Left renal pelvis (tissue), 4 donors: ENCODE measurements at places on chromosomes 4 and X. TPM values are rescaled to one million over a fixed set of nuclear protein-coding genes. Genes with fewer than 3 reads are reported as not detected.

The VCX2 gene
- polyA plus RNA-seq = not detected

The FMR1NB gene
- polyA plus RNA-seq = not detected

DNA sequence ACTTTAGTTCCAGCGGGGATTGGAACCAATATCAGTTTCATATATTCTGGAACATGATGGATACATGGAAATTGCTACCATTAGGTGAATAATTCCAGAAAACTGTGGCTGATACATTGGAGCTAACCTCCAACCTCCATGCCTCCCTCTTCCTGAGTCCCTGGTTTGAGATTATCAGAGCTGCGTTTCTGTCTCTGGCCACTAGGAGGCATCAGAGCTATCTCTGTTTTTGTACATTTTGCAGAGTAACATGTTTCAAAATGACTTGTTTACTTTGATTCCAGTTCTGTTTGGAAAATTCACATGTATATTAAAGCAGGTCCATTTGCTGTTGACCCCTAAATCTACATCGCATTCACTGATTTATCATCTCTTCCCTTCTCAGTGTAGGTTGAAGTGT is 2.4 kb upstream of the RAB40AL start:
- no peak for DNase-seq

DNA sequence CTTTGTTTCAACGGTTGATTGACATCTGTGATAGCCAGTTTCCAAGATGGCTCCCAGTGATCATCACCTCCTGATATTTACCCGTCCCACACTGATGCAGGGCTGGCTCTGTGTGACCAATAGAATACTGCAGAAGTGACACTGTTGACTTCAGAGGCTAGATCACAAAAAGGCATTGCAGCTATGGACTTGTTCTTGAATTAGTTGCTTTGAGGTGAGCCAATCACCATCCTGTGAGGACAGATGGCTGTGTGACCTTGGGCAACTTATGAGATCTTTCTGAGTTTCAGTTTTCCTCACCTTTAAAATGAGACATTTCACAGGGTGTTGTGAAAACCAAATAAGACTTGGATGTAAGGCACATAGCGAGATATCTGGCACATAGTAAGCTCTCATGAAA is 1.8 kb upstream of the GPR82 start:
- no peak for DNase-seq

The USP17L18 gene
- polyA plus RNA-seq = not detected

DNA sequence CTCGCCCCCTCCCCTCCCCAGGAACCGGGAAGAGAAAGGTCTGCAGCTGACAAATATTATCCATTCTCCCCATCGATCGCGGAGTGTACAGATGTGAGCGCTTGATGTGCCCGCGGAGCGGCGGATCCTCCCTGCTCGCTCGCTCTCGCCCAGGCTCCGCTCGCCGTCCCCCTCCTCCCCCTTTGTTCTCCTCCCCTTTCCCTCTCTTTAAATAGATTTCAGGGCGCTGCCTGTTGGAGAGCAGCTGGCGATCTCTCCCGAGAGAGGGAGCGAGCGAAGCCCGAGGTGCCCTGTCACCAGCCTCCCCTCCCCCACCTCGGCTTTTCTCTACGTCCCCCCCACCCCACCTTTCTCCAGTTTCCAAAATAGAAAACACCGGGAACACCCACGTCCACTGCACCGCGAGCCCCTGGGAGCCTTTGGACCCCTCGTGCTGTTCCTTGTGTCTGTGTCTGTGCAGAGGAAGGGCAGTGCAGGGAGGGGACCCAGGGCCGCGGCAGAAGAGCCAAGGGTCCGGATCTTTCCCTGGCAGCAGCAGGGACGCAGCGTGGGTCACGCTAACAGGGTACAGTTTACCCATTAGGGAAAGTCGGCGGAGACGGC is 56.6 kb upstream of the BCOR start:
- no peak for DNase-seq

The PAK3 gene
- 6.4 TPM for polyA plus RNA-seq

DNA sequence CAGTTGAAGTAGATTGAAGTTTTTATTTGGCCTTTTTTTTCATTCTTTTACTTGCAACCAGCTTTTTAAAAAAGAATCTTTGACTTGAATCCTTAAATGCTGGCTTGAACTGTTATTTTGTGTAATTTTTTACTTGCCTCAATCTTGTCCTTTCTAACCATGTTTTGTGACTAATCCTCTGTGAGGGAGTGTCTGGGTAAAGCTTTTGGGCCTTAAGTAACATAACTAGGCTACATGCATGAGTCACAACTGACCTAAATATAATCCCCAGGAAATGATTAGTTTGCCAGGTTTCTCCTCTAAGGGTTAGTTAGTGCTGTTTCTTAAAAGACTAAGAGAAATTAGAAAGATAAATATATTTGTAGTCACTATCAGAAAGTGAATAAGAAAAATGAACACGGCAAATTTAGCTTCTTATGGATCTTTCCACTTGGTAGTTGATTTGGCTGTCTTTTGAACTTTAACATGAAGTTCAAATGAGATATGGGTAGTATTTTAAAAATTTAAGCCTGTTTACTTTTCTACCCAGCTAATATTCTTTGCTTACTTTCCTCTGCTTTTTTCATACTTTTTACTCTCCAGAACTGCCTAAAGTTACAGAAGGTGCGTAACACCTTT is 13.0 kb downstream of the EXOC1 start:
- no peak for DNase-seq

GRCh38 chrX:8868906-8869305 is 67.7 kb upstream of the FAM9A start:
- no peak for DNase-seq

The MAGEE1 gene
- 6.4 TPM for polyA plus RNA-seq

GRCh38 chrX:23633834-23634580 is 33.3 kb upstream of the PRDX4 start:
- DNase-seq = no peak

- no peak for DNase-seq
These were observed 188.8 kb downstream of the GPAT3 start for GRCh38 chr4:83724485-83725335.

The CT47B1 gene
- polyA plus RNA-seq = not detected

DNA sequence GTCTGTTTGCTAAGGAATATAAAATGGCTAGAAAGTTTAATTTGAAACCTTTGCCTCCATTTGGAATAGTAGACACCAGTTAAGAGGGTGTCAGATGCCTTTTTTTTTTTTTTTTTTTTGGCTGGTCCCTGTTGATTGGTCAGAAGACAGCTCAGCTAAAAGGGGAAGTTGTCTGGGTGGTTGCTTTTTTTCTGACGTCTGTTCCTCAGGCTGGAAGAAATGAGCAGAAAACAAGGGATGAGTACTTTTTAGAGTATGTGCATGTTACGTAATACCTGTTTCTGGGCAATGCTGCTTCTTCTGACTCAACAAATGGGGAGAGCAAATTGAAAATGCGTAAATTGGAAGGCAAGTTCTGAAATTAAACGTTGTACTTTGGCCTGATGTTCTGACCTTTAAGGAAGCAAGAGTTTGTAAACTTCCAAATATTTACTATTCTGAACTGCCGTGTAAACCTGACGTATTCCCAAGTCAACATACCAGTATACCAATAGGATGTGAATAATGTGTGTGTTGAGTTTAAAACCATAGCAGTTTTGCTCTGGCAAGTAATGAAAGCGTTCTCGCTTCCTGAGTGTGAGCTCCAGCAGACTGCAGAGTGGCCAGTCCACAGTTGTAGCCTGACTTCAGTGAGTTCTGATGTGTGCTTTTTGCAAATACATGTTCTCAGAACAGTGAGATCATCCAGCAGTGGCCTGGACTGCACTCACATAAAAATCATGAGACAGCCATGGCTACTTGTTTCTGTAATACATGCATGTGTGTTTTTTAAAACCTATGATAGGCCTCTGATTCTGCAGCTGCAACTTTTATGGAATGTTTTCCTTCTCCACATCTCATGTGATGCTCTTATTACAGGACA is 1.7 kb downstream of the SAT1 start:
- no peak for DNase-seq

GRCh38 chr4:24529555-24529954 is 54.8 kb downstream of the DHX15 start:
- DNase-seq = no peak

- no peak for DNase-seq
These were observed 5.9 kb upstream of the SCARB2 start for GRCh38 chr4:76219299-76220055.

The LINC00632 gene
- 3.7 TPM for polyA plus RNA-seq

The KIT gene
- 8.7 TPM for polyA plus RNA-seq

The PRKG2 gene
- 1.5 TPM for polyA plus RNA-seq

- no peak for DNase-seq
These were observed 182.2 kb upstream of the ATOH1 start for GRCh38 chr4:93646233-93646930.

The GSX2 gene
- not detected for polyA plus RNA-seq

- DNase-seq = no peak
These were observed 206.0 kb downstream of the BCOR start for GRCh38 chrX:39891781-39892180.

DNA sequence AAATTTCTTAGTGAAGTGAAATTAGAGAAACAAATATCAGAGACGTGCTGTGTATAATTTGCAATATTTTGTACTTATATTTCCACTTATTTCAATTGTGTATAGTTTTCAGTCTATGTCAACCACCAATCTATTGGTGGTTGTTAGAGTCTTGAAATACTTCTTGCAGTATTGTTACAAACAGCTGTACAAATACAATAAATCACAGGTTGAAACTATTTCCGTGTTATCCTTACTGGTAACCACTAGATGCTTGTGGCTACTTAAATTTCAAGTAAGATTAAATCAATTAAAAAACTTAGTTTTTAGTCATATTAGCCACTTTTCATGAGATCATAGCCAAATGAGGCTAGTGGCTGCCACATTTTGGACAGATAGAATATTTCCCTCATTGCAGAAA is 520.5 kb downstream of the GBA3 start:
- no peak for DNase-seq

DNA sequence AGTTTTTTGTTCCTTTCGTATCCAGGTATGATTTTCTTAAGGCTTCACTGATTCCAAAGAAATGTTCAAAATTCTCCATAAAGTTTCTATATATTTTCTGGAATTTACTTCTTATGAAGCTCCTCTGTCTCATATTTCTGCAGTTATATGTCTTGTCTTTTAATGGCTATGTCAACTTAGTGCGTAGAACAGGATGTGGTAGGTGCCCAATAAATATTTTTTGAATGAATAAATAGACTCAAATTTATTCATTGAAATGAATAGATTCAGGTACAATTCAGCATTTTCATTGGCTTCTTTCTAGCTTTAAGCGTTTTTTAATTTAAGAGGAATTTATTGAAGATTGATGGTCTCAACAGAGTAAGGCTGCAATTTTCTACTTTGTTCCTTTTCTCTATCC is 231.9 kb upstream of the BOD1L1 start:
- no peak for DNase-seq

DNA sequence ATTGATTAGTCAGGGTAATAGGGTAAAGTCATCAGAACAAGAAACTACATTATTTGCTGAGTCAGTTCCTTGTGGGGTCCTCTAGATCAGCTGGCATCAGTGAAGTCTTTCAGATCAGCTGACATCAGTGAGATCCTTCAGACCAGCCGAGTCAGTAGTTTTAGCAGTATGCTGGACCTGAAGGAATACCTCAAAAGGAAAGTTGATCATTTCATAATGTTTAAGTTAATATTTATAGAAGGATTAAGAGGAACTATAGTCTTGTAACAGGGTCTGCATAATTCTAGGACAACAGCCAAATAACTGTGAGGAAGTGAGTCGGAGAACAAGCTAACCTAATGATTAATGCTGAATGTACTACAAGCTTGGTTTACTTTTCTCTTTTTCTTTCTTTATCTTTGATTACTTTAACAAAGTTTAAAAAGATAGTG is 958 bp upstream of the UGT2B7 start:
- no peak for DNase-seq
